ENCODE measurements at places on chromosomes 6 and 20.

GRCh38 chr20:31638317-31638716 lies 605 bp downstream of the COX4I2 start:
- DNase-seq, result no peak

GRCh38 chr6:118320652-118321051 lies 227.4 kb upstream of the PLN start:
- DNase-seq, result peak; percentile 34

GRCh38 chr6:41601248-41601549 lies 37.1 kb upstream of the MDFI start:
- no peak for DNase-seq

- no peak for DNase-seq
Observed at GRCh38 chr6:4303638-4304037, 168.3 kb upstream of the ECI2 start.

DNA sequence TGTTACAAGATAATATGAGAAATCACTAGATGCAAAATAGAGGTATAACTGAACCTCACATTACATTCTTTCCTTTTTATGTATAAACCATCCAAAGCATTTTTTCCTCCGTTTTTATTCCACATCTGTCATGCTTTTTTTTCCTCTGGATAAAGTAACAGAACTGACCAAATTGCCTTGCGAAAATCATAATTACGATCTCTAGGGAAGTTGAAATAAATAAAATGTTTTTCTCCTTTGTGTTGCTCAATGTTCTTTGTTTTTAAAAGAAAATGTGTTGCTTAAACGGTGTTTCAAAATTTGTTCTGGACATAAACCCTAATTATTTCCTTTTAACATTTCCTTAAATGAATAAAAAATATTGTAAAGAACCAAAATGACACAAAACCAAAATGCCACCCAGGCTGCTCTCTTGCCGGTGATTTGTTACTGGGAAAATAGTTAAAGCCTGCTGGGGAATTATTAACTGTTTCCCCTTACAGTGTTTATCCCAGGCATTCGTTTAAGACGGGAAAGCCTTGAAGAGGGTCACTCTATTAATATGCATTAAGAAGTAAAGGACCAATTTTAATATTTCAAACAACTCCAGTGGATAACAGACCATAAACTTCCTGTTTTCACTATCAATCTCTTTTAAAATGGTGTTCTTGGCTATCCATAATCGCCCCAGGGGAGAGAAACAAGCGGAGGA lies 1.7 kb upstream of the ADGRB3 start:
- no peak for DNase-seq

- no peak for DNase-seq
Observed at GRCh38 chr20:59451641-59452040, 151.2 kb downstream of the EDN3 start.

GRCh38 chr6:137005073-137005472 lies 39.7 kb downstream of the IL20RA start:
- no peak for DNase-seq

DNA sequence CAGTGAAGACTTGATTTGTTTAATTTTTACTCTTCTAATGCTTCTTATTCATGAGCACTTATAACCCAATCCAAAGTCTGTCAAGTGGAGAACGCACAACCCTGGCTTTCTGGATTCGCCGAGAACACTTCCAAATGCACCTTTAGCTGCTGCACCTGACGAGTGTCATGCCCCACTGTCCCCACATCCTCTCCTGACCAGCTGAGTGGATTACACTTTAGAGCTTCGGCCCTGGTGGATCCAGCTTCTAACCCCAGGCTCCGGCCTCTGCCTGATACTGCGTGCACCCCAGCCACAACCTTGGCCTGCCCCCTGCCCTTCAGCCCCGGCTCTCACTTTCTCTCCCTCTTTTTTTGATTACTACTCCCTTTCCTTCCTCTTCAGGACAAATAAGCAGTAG lies 258.8 kb downstream of the TMEM242 start:
- no peak for DNase-seq

DNA sequence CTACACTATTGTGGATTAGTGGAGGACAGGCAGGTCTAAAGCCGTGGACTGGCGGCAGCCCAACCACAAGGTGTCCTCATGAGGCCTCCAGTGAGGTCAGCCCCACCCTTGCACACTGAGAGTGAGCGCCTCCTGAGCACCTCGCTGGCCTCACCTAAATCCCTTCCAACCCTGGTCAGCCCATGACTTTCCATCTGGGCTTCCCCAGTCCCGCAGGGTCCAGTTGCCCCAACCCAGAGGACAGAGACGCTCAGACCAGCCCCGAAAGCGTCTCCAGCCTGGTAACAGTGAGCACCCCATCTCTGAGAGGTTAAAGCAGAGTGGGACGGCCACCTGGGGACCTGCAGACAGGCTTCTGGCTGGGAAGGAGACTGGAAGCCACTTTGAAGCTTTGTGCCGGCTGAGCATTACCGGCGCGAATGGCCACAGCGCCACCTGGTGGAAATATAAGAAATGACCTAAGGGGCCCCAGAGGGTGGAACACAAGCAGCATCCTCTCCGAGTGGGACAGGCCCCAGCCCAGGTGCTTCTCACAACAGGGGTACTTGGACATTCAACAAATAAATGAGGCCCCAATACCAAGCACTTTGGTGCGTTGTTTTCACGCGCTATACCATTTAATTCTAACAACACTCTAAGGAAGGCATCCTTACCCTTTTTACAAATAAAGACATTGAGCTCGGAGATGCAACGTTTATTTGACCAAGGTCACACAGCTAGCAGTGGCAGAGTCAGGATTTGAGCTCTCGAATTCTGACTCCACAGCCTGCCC lies 65.7 kb upstream of the TOP1 start:
- no peak for DNase-seq

DNA sequence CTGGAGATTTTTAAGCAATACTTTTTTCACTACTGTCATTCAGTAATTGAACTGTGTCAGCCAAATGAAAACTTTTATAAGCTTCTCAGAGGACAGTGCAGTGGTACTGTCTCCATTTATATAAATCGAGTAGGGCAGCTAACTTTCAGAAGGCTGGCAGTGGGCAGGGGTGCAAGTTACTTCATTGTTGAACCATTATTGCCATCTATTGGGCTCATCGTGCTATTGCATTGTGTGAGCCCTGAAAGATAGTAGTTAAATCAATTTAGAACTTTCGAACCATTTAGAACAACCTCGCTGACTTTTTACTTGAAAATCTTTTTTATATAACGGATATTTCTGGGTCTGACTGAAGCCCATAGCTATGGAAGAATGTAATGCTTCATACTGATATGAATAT lies 347.8 kb upstream of the PLCB4 start:
- DNase-seq, result peak; percentile 24

GRCh38 chr6:43873806-43874714 lies 104.0 kb downstream of the VEGFA start:
- DNase-seq, result no peak

- no peak for DNase-seq
Observed at GRCh38 chr6:129597023-129597713, 112.8 kb downstream of the ARHGAP18 start.

GRCh38 chr6:44000164-44000842 lies 126.9 kb downstream of the MRPL14 start:
- no peak for DNase-seq

GRCh38 chr6:13886949-13887348 lies 37.8 kb upstream of the RNF182 start:
- no peak for DNase-seq

DNA sequence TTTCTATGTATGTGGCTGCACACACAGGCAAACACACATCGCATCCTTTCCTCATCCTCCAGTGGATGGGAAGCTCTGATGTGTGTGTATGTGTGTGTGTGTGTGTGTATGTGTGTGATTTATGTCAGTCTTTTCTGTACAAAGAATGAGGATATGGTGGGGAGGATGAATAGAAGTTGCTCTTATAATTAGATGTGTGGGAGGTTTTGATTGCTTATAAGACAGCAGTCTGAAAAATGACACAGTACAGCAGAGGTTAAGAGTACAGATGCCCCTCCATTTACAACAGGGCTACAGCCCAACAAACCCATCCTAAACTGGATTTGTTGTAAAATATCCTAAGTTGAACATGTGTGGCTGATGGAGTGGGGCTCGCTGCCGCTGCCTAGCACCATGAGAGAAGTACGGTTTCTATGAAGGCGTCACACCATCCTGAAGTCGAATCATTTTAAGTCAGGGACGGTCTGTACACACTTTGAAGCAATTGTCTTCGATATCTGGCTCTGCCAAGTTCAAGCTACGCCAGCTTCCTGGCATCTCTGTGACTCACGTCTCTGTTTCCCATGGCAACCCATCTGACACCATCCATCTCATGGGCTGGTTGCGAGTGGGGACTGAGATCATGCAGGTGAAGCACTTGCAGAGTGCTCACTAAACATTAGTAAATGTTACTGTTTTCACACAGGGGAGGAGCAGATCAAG lies 252.6 kb downstream of the MYLK4 start:
- DNase-seq, result no peak

- DNase-seq, result no peak
Observed at GRCh38 chr6:24549674-24550353, 55.0 kb downstream of the ALDH5A1 start.

GRCh38 chr6:19554356-19555225 lies 282.6 kb upstream of the ID4 start:
- DNase-seq, result no peak

GRCh38 chr20:17505636-17506517 lies 25.3 kb downstream of the BFSP1 start:
- DNase-seq, result no peak

GRCh38 chr6:143745166-143746133 lies 67.7 kb downstream of the PHACTR2 start:
- peak; percentile 8 for DNase-seq

GRCh38 chr6:123589973-123590372 lies 46.8 kb downstream of the TRDN start:
- DNase-seq, result no peak

GRCh38 chr6:79584332-79584731 lies 46.8 kb upstream of the SH3BGRL2 start:
- DNase-seq, result no peak

DNA sequence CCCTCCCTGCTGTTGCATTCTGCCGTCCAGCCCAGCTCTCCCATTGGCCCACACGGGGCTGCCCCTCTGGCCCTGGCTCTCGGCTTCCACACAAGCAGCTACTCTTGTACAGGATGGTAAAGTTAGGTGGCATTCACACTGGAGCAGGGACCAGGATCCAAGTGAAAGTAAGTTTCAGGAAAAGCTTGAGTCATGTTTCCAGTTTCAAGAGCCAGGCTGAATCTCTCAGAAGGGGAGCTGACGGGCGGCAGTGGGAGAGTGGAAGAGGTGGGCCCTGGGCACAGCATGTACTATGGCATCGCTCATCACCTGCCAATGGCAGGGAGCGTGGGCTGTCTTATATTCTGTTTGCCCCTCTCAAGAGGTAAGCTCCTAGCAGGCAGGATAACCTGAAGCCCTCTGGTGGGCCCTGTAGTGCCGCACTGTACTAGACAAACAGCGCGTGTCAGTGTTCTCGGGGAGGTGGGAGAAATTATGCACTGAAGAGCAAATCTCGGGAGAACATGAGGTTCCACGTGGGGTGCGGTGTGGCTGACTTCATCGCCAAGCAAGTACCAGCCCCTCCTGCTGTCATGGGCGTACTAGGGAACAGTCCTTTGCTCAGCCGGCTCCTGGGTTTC lies 241.5 kb downstream of the NRN1 start:
- no peak for DNase-seq

Measured in SK-N-MC (cell line).